C1 segment of cervical spinal cord (tissue), 14 donors: ENCODE measurements at places on chromosomes 4 and X.

GRCh38 chrX:110175696-110176095 lies 142.2 kb downstream of the AMMECR1 start:
- no peak for DNase-seq

DNA sequence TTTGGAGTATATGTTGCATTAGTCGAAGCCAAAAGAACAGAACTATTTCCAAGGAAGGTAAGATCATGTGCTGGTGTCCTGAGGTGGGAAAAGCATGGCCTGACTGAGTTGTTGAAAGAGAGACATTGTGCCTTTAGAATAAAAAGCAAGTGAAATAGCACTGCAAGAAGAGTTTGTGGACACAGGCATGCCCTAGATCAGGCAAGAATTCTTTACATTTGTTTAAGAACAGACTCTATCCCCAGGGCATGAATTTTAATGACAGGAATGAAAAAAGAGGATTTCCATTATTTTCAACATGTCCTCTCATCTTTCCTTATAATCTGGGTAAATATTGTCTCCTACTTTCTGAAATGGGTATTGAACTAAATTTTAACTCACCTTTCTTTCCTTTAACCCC lies 516.2 kb upstream of the GALNT7 start:
- no peak for DNase-seq

DNA sequence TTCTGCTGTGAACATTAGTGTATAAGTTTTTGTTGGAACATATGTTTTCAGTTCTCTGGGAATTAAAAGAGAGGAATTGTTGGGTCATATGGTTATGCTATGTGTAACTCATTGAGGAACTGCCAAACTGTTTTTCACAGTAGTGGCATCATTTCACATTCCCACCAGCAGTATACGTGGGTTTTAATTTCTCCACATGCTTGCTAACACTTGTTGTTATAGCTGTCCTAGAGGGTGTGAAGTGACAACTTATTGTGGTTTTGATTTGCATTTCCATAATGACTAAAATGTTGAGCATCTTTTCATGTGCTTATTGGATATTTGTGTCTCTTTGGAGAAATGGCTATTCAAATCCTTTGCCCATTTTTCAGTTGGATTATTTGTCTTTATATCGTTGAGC lies 13.7 kb downstream of the APELA start:
- DNase-seq: no peak

GRCh38 chrX:109782994-109783700 lies 50.1 kb upstream of the ACSL4 start:
- DNase-seq: no peak

DNA sequence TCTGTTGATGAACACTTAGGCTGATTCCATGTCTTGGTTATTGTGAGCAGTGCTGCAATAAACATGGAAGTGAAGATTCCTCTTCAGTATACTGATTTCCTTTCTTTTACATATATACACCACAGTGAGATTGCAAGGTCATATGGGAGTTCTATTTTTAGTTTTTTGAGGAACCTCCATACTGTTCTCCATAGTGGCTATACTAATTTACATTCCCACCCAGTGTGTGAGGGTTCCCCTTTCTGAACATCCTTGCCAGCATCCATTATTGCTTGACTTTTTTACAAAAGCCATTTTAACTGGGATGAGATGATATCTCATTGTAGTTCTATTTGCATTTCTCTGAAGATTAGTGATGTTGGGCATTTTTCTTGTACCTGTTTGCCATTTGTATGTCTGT lies 80.5 kb upstream of the GALNT7 start:
- DNase-seq: no peak

- no peak for DNase-seq
Observed at GRCh38 chrX:50827996-50828395, 14.0 kb upstream of the SHROOM4 start.

DNA sequence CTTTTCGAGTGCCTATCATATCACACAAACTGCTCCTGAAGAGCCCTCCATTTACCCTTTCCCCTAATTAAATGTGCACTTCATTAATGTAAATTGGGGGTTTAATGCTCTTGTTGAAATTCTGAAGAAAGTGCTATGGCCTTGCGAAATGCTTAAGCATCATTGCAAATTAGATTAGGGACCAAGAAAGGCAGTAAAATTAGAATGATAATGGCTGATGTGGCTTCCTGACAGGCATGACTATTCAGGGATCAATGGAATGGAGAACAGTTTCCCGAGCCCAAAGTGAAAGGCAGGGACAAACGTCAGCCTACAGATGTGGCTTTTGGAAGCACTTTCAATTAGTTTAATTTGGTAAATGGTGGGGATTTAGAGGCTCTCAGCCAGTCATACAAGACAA lies 120.1 kb downstream of the NKX6-1 start:
- no peak for DNase-seq

GRCh38 chrX:111047575-111047974 lies 48.4 kb upstream of the PAK3 start:
- DNase-seq: no peak

- DNase-seq: no peak
Observed at GRCh38 chr4:149113804-149114430, 671.7 kb upstream of the NR3C2 start.

DNA sequence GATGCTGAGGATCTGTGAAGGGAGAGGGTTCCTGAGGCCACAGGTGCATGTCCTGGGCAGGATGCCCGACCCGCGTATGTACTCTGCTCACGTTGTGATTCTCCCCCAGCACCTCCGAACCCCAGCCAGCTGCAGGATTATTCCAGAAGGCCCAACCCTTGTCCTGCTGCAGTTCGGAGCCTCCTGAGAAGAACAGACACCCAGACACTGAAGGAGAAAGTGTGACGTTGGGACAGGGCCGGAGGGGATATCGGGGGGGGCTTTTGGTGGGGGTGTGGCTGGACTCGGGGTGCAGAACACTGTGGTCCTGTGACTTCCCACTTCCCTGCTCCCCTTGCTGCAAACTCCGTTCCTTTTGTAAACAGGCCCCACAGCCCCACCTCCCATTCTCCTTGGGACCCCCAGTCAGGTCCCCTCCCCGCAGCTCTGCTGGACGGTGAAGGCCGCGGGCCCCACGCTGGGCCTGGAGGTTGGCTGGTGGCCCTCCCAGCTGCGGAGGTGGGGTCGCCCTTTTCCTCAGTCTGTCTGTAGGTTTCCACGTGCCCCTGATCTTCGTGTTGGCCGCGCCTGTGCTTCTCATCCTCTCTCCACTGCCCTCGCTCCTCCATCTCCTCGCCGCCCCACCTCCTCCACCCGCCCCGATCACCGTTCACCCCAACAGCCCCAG lies 83.0 kb upstream of the ADRA2C start:
- DNase-seq: no peak

DNA sequence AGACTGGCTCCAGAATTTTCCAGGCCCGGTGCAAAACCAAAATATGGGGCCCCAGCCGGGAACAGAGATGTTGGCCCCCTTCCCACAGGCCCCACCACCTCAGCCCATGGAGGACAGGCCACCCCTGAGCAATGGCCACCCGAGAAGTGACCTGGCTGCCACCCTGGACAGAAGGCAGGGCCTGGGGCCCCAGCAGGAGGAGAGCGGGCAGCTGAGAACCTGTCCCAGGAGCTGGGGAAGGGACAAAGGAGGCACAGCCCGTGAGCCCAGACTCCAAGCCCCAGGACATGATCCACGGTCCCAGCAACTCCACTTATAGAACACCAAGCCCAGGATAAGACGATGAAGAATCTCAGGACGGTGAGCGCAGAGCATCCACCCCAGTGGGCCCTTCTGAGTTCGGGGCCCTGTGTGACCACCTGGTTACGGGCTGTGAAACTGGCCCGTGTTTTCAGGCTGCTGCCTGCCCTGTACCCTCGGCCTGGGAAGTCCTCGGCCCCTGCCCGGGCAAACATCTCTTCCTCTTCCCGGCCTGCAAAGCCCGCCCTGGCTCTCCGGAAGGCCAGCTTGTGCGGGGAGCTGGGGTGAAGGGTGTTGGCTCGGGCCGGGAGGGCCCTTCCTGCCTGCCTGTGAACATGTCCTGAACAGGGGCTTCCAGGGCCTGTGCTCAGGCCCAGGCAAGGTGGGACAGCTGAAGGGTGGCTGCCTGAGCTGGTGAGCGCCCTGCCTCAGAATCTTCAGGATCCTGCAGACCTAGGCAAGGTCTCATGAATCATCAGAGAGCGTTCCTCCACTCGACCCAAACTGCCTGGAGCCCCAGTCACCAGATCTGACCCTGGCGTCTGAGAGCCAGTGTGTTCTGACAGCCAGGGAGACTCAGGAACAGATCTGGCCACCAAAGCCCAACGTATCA lies 47.0 kb upstream of the MAN2B2 start:
- no peak for DNase-seq

DNA sequence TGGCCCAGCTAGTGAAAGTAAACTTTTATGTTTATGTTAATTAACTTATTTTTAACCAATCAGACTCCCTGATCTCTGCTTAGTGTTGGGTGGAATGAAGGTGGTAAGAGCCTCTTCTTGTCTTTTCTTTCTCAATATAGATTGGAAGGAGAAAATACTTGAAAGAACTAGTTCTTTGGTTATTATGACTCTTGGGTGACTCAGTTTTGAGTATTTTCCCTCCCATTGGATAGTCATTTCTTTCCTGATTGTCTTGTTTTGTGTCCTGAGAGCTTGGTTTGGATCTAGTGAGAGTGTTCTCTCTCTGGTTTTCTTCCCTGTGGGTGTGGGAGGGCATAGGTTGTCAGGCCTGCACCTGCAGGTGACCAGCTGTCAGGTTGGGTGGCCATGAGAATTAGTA lies 172.0 kb upstream of the GLRA2 start:
- DNase-seq: no peak

DNA sequence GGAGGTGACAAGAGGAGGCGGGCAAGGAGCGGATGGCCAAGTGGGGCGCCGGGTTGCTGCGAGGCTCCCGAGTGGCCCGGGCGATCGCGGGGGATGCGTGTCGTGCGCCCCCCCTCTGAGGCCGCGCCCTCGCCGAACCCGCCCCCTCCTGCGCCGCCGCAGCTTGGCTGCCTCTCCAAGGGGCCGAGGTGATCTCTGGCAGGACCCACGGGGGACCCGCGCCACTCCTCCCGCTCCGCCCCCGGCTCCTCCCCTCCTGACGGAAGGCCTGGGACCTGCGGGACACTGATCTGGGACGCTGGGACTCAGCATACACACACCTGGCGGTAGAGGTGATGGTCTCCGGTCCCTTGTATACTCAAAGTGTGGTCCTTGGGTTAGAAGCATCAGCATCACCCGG lies 21.9 kb upstream of the FAM47C start:
- no peak for DNase-seq

GRCh38 chrX:125003746-125004446 lies 315.8 kb upstream of the TEX13C start:
- no peak for DNase-seq

DNA sequence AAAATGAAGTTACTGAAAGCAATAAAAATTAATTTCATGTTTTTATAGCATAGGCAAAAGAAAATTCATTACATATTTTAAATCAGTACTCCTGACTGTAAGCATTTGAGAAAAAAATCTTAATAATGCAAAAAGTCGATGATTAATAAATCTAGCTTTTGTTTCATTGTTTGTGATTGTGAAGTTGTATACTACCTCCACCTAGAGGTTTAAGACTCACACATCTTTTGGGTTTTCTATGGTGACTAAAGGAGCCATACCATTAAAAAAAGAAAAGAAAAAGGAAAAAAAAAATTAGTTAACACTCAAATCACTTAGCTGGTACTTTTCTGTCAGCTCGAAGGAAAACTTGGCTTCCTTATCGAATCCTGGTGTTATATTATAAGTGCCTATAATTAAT lies 2.0 kb downstream of the GABRA2 start:
- no peak for DNase-seq

- no peak for DNase-seq
Observed at GRCh38 chrX:30570505-30570904, 7.1 kb downstream of the TASL start.

GRCh38 chrX:41137589-41137988 lies 52.3 kb downstream of the USP9X start:
- no peak for DNase-seq

- DNase-seq: no peak
Observed at GRCh38 chrX:134633832-134634231, 24.4 kb downstream of the PLAC1 start.
